ENCODE measurements at places on chromosomes 4 and X. TPM values are rescaled to one million over a fixed set of nuclear protein-coding genes. Genes with fewer than 3 reads are reported as not detected.

DNA sequence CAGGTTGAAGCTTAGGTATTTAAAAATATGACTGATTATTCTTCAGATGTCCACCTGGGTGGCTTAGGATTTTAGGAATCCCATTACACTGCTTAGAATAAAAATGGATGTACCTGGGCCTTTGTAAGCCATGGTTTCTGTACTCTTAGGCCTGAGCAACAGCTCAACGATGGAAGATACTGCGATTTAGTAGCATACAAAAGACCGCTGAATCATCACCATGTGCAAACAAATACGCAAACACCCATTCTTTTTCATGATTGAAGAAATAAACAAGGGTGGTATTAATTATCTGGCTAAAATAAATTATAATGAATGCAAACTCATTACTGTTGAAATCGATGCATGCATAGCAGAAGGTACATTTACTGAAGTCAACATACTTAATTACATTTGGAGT lies 188.9 kb downstream of the ZNF330 start:
- DNase-seq = no peak
- no peak overlapping the region for H3K4me3 ChIP-seq
- H3K36me3 ChIP-seq = no peaks in the 10 kb centered on the region
- H3K27ac ChIP-seq = no peak overlapping the region
- H3K27me3 ChIP-seq = no peaks in the 10 kb centered on the region
- H3K4me1 ChIP-seq = no peaks in the 10 kb centered on the region

DNA sequence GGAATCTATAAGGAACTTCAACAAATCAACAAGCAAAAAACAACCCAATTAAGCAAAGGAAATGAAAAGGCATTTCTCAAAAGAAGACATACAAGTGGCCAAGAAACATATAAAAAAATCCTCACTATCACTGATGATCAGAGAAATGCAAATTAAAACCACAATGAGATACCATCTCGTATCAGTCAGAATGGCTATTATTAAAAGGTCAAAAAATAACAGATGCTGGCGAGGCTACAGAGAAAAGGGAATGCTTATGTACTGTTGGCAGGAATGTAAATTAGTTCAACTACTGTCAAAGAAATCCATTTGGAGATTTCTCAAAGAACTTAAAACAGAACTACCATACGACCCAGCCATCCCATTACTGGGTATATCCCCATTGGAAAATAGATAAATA lies 292.4 kb upstream of the FAT1 start:
- no peaks in the 10 kb centered on the region for H3K36me3 ChIP-seq
- DNase-seq = no peak
- no peak overlapping the region for H3K27ac ChIP-seq
- no peaks in the 10 kb centered on the region for H3K4me1 ChIP-seq
- no peaks in the 10 kb centered on the region for H3K27me3 ChIP-seq
- no peak overlapping the region for H3K4me3 ChIP-seq

- H3K36me3 ChIP-seq = no peaks in the 10 kb centered on the region
- peak overlapping the region; percentile 69 for H3K4me3 ChIP-seq
- H3K27me3 ChIP-seq = peaks cover 79% of the 10 kb centered on the region
- no peak overlapping the region for H3K27ac ChIP-seq
- DNase-seq = no peak
These were observed 589 bp upstream of the NEUROG2 start for GRCh38 chr4:112516471-112517066.

Gene VEGFD
- total RNA-seq = not detected

Gene ARSJ
- total RNA-seq = 16.4 TPM

DNA sequence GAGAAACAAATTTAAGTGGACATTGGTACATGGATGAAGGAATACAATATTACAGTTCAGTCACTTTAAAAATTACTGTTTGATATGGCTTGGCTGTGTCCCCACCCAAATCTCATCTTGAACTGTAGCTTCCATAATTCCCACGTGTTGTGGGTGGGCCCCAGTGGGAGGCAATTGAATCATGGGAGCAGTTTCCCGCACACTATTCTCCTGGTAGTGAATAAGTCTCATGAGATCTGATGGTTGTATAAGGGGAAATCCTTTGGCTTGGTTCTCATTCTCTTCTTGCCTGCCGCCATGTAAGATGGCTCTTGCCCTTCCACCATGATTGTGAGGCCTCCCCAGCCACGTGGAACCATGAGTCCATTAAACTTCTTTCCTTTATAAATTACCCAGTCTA lies 804.2 kb upstream of the FRG1 start:
- H3K4me3 ChIP-seq = no peak overlapping the region
- H3K36me3 ChIP-seq = no peaks in the 10 kb centered on the region
- DNase-seq = no peak
- no peaks in the 10 kb centered on the region for H3K4me1 ChIP-seq
- peak overlapping the region; percentile 75 for H3K27ac ChIP-seq

DNA sequence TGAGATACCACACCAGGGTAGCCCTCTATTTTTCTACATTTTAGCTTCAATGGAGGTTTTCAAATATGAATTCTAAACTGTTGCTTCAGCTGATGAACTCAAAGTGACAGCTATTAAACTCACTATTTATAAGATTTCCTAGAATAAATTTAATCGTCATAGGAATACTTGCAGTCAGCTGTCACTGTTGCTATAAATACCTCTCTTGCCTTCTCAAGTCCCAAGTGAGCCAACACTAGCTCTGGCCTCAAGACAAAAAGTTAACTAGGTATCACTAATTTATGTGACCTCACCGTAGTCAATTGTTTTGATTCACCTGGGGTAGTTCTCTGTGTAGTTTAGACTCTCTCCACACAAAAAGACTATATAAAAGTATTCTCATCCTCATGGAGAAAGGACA lies 34.3 kb upstream of the PROM1 start:
- H3K27ac ChIP-seq = no peak overlapping the region
- H3K27me3 ChIP-seq = no peaks in the 10 kb centered on the region
- H3K4me3 ChIP-seq = no peak overlapping the region

Gene SLC9A6
- total RNA-seq = 13.4 TPM

DNA sequence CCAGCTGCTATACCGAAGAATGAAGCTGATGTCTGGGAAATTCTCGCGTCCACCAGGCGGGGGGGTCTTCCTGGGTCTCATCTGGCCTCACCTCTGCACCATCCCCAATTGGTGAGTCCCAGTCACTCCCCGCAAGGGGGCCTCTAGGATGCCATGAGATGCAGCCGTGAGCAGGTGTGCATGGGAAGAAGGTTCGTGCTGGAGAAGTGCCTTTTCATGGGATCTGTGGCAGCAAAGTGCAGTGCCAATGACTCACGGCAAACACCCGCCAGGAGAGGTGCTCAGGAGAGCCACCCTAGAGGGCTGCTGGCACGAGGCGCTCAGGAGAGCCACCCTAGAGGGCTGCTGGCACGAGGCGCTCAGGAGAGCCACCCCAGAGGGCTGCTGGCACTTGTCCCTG lies 55.1 kb downstream of the CPZ start:
- H3K27ac ChIP-seq = no peak overlapping the region
- no peaks in the 10 kb centered on the region for H3K36me3 ChIP-seq
- no peak overlapping the region for H3K4me3 ChIP-seq
- H3K4me1 ChIP-seq = no peaks in the 10 kb centered on the region

DNA sequence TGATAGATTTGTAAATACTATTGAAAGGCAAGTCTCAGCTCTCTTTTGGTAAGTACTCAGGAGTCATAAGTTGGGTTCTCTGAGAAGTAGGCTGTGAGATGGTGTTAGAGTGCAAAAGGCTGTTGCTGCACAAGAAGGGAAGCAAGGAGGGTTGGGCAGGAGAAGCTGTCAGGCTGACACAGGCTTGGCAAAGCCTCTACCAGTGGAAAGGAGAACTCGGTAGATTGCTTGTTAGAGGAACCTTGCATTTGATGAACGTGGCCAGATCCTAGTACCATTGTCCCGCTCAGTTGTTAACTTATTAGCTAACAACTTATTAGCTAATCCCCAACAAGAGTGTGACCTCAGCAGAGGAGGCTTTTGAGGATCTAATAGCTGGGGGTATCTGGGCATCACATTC lies 449.3 kb upstream of the BOD1L1 start:
- no peak overlapping the region for H3K27ac ChIP-seq
- DNase-seq = no peak
- no peaks in the 10 kb centered on the region for H3K27me3 ChIP-seq

Gene AMBN
- not detected for total RNA-seq

Gene EIF1AX
- 51.1 TPM for total RNA-seq

DNA sequence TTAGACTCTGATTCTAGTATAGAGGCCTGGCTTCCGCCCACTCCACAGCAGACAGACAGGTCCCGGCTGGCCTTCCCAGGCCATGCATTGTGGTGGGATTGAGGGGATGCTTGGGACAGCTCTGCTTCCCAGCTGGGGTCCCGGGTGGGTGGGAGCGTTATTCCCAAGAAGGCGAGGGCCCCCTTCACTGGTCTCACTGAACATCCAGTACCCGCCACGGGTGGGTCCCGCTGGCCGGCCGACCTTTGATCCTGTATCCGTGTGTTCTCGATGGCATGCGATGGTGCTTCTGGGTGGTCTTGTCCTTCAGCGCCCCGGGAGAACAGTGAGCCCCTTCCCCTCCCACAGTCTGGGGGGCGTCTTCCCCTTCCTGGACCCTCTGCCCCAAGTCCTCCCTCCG lies 231.4 kb downstream of the AFAP1 start:
- H3K4me3 ChIP-seq = no peak overlapping the region
- no peaks in the 10 kb centered on the region for H3K36me3 ChIP-seq
- H3K27ac ChIP-seq = no peak overlapping the region
- H3K4me1 ChIP-seq = no peaks in the 10 kb centered on the region
- DNase-seq = no peak

GRCh38 chrX:132743086-132743485 lies 215.3 kb downstream of the HS6ST2 start:
- H3K4me1 ChIP-seq = peaks cover 19% of the 10 kb centered on the region
- H3K4me3 ChIP-seq = no peak overlapping the region
- no peak for DNase-seq
- no peak overlapping the region for H3K27ac ChIP-seq

Gene MND1
- 7.9 TPM for total RNA-seq

GRCh38 chrX:34734383-34734782 lies 77.3 kb upstream of the TMEM47 start:
- no peaks in the 10 kb centered on the region for H3K36me3 ChIP-seq
- DNase-seq = peak; percentile 16
- H3K4me1 ChIP-seq = no peaks in the 10 kb centered on the region
- no peaks in the 10 kb centered on the region for H3K27me3 ChIP-seq
- H3K4me3 ChIP-seq = no peak overlapping the region

DNA sequence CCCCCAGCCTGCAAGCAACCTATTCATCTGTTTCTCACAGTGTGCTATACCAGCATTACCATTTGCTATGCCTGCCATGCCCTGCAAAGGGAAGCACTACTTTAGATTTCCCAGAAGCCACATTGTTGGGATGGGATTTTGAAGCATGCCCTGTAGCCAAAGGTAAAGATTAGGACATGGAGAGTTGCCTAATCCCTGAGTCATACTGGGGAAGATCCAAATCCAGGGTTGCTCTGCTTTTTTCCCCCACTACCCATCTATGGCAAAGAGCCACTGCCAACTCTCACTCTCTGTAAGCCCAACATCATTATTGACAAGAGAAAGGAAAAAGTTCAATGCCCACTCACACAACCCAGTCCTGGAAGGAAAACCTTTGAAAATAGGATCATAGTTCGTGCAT lies 36.7 kb upstream of the TMEM164 start:
- peaks cover 14% of the 10 kb centered on the region for H3K4me1 ChIP-seq
- no peak overlapping the region for H3K4me3 ChIP-seq
- no peak overlapping the region for H3K27ac ChIP-seq
- no peaks in the 10 kb centered on the region for H3K27me3 ChIP-seq

DNA sequence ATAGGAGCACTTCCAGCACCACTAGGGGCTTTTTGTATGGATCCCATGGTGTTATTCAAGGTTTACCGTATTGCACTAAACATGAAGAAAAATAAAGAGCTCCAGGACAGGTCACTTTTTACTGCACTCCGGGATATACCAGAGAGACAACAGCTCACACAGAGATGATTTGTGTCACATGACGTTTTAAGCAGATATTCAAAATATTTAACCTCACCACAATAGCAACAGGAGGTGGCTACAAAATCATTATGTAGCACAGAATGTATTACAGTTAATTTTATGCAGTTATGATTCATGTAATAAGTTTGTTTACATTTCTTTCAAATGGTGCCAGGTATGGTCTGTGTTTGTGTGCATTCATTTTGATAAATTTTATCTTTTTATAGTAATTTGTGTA lies 100.6 kb downstream of the LUZP4 start:
- H3K4me3 ChIP-seq = no peak overlapping the region
- DNase-seq = no peak
- no peak overlapping the region for H3K27ac ChIP-seq
- no peaks in the 10 kb centered on the region for H3K36me3 ChIP-seq
- H3K4me1 ChIP-seq = peaks cover 18% of the 10 kb centered on the region
- no peaks in the 10 kb centered on the region for H3K27me3 ChIP-seq

DNA sequence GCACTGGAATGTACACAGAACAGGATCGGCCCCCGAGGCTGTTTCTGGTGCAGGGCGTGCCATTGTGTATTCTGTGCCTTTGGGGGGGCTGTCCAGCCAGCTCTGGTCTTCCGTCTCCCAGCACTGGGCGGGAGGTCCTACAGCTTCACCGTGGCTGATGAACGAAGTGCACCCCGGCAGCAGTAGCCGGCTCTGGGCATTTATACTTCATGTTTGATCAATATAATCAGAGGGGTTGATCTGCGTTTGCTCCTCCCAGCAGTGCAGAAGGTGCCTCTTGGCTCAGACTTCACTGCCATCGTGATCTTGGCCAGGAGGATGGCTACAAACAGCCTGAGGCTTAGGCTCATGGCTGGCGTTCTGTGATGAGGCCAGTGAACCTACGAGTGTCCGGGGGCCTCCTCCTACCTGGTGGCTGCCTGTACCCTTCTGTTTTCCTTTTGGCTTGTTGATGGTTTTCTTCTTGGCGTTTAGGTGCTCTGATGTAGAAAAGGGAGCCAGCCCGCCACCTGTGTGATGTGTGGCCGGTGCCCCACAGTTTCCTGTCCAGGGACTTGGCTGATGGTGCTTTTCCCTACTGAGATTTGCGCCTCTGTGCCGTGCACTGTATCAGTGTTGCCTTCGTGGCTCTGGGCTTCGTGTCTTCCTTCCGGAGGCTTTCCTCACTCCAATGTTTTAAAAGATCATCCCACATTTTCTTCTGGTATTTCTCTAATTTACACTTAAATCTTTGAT lies 31.2 kb upstream of the HGFAC start:
- H3K36me3 ChIP-seq = no peaks in the 10 kb centered on the region
- no peak overlapping the region for H3K4me3 ChIP-seq
- no peak for DNase-seq
- no peak overlapping the region for H3K27ac ChIP-seq
- H3K4me1 ChIP-seq = no peaks in the 10 kb centered on the region

Gene NONO
- 631 TPM for total RNA-seq

- H3K4me3 ChIP-seq = no peak overlapping the region
- DNase-seq = no peak
- no peak overlapping the region for H3K27ac ChIP-seq
- H3K4me1 ChIP-seq = no peaks in the 10 kb centered on the region
These were observed 13.5 kb downstream of the AMER1 start for GRCh38 chrX:64192040-64192439.

- H3K27me3 ChIP-seq = no peaks in the 10 kb centered on the region
- no peak overlapping the region for H3K27ac ChIP-seq
- H3K4me3 ChIP-seq = no peak overlapping the region
- DNase-seq = peak; percentile 59
- no peaks in the 10 kb centered on the region for H3K4me1 ChIP-seq
These were observed 160.2 kb downstream of the NHS start for GRCh38 chrX:17535229-17535628.

- no peaks in the 10 kb centered on the region for H3K36me3 ChIP-seq
- no peaks in the 10 kb centered on the region for H3K27me3 ChIP-seq
- H3K27ac ChIP-seq = 0 out of 2 replicates have a peak overlapping the region, but pooled peaks have one; percentile 18
- H3K4me3 ChIP-seq = peak overlapping the region; percentile 99
These were observed 662 bp downstream of the APBB2 start for GRCh38 chr4:41213625-41214135.

- no peak overlapping the region for H3K27ac ChIP-seq
- H3K4me3 ChIP-seq = no peak overlapping the region
- H3K4me1 ChIP-seq = no peaks in the 10 kb centered on the region
- no peak for DNase-seq
- H3K27me3 ChIP-seq = no peaks in the 10 kb centered on the region
These were observed 62.5 kb downstream of the CHRDL1 start for GRCh38 chrX:110733166-110733565.

Gene GAGE12F
- total RNA-seq = not detected

Data from PC-3 (cell line).